ENCODE measurements at places on chromosomes 5 and 9.

DNA sequence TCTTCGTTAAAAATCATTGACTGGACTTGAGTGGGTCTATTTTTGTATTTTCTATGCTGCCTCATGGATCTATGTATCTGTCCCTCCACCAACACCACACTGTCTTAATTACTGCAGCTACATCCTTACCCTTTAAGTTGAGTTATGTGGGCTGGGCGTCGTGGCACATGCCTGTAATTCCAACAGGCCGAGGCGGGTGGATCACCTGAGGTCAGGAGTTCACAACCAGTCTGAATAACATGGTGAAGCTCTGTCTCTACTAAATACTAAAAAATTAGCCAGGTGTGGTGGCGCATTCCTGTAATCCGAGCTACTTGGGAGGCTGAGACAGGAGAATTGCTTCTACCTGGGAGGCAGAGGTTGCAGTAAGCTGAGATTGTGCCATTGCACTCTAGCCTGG is 48.2 kb downstream of the XRCC4 start:
- no peak for DNase-seq

DNA sequence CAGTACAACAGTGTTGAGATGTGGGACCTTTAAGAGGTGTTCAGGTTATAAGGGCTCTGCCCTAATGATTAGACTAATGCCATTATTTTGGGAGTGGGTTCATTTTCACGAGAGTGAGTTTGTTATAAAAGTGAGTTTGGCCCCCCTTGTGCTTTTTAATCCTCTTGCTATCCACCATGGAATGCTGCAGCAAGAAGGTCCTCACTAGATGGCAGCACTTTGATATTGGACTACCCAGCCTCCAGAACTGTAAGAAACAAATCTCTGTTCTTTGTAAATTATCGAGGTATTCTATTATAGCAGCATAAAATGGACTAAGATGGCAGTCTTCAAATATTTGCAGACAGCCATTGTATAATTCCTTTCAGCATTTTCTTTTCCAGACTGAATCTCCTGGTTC is 212.4 kb downstream of the LRRC70 start:
- no peak for DNase-seq

DNA sequence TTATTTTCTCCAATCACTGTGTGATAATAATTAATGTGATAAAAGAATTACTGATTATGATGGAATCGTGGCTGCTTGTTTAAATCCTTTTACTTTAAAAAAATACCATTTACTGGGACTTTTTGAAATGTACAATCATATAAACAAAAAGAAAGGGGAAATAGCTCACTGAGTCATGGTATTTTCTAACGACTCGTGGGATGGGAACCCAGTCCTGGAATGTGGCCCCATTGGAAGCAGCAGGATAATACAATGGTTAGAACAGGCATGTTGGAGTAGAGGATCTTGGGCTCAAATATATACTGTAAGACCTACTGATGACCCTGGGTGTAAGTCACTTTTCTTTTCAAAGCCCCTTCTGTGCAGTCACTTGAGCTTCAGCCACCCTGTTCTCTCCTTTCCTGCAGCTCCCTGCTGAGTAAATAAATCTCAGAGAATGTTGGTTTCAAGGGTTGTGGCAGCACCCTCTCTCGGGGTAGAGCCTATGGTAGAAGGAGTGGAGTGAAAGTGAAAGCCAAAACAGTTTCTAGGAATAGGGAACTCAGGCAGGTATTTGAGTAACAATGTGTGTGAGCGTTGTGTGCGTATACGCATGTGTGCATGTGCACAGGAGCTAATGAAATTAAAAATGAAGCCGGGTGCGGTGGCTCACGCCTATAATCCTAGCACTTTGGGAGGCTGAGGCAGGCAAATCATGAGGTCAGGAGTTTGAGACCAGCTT is 40.8 kb upstream of the LARP1 start:
- peak; percentile 28 for DNase-seq

DNA sequence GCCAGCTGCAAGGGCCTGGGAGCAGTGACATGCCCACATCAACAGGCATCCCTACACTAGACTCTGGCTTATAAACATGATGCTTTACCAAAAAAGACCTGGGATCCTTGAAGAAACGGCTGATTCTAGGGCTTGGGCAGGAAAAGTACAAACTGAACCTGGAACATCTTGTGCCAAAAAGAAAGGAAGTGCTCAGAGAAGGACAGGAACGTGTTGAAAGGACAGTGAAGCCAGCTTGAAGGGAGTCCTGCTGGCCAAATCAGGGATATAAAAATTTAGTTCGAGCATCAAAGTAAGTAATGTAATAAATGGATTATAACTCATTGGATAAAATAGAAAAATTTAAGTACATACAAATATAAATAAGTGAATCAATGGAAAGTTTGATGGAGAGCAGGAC is 58.1 kb downstream of the ALDH7A1 start:
- no peak for DNase-seq

GRCh38 chr9:127210851-127211730 is 53.5 kb upstream of the GARNL3 start:
- no peak for DNase-seq

DNA sequence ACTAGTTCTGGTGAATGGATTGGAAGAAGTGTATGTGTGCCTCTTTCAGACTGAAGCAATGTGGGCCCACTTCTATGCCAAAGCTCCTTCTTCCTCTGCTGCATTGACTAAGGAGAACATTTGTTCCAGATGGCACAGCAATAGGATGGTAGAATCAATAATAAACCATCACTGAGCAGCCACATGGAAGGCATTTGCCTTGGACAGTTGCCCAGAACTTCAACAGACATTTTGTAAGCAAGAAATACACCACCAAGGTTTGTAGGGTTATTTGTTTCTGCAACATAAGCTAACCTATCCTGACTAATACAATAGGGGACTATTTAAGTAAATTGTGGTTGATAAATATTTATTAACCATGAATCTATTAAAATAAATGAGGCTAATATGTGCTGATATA is 37.7 kb upstream of the CSNK1G3 start:
- no peak for DNase-seq

DNA sequence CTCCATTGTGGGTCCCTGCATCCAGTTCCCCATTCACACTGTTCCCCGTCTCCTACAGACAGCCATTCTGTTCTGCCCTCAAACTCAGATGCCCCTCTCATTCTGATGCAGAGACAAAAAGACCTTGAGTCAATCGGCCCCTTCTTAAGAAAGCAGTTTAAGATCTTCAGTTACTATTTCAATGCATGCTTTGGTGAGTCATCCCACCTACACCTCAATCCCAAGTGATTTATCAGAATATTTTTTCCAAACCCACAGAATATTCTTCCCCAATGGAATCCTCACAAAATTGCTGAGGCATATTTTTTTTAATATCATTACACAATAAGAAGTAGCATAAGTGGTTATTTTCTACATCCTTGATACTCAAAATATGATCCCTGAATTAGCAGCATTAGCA is 92.4 kb upstream of the SLC1A1 start:
- no peak for DNase-seq

- DNase-seq: no peak
These were observed 328.6 kb downstream of the ENC1 start for GRCh38 chr5:74311961-74312360.

GRCh38 chr9:25913806-25914205 is 235.6 kb upstream of the TUSC1 start:
- DNase-seq: no peak

DNA sequence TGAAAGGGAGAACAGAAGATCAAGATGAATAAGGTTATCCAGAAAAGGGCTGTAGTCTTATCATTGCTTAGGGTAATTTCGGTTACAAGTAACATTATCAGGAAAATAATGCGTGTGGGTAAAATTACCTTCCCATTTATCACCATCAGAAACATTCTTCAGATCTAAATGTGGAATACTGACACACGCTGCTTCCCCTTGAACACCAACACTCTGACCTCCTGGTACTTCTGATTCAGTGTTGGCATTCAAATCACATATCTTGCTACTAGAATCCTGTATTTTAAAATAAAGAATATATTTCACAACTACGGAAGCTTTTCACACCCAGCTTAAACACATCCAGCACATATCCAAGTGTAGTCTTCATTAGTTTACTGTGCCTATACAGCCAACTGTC is 70.2 kb downstream of the PKD2L2 start:
- DNase-seq: no peak

GRCh38 chr9:69115621-69116020 is 58.5 kb upstream of the TJP2 start:
- DNase-seq: no peak

DNA sequence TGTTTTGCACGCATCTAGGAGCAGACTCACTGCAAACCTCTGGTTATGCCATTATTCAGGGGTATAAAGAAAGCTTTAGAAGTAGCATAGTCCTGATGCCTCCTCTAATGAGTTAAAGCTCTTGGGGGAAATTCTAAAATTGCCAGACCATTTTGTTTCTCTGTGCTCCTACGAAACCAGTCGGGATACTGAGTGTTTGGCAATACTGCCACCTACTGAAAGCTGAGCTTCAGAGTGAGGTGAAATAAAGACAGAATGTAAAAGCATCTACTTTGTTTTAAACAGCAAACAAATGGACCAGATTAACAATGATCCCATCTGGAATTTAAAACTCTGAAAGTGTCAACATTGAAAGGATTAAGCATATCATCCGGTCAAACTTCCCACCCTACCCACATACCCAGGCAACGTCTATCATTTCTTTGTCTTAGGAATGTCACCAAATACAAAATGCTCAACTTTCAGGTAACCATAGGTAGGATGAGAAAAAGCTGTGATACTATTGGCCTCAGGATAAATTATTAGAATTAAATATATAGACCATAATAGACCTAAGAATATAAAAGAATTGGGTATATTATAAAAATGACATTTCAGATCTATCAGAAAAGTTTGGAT is 77.8 kb upstream of the SHISAL2B start:
- no peak for DNase-seq

DNA sequence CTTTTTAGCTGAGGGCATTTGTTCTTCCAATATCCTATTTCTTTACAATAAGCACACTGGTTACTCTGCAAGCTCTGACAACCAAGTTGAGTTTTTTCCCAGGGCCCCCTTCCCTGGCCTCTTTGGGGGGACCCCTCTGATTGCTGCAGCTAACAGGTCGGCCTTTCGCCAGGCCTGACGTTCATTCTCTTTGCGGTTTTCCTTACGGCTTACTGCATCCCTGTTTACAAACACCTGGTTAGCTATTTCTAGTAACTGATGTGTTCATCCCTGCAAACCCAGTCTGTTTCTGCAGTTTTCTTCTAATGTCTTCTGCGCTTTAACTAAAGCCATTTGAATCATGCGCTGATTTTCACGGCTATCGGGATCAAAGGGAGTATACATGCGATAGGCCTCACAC is 37.5 kb upstream of the PPP1R26 start:
- DNase-seq: no peak

DNA sequence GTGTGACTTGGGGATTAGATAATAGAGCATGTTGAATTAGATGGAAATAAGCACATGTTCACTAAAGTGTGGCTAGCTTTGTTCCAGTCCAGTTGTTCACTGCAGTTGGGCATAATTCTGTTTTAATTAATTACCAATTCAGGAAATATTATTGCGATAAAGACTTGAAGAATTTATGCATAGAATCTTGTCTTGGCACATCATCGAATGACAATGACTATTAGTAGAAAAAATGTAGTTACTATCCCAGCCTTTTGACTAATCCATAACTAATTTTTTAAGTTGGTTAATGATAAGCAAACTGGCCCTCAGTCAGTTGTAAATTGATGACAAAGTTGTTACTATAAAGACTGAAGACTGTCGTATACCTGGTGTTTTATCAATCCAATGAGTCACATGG is 10.5 kb downstream of the LNPEP start:
- no peak for DNase-seq

DNA sequence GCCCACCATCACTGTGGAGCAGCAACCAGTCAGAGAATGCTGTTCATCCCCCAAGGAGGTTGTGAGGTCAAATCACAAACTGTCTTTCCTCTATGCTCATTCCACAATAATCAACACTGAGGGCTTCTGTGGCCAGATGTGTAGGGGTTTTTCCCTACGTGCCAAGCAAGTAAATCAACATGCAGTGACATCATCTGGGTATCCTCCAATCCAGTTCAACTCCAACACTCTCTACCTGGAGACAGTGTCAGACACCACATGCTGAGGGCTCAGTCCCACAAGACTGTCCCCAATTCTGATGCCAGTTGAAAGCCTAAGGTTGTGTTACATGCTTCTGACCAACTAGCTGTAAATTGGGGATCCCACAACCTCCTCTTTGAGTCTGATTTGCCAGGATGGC is 57.3 kb upstream of the DMRT1 start:
- no peak for DNase-seq

DNA sequence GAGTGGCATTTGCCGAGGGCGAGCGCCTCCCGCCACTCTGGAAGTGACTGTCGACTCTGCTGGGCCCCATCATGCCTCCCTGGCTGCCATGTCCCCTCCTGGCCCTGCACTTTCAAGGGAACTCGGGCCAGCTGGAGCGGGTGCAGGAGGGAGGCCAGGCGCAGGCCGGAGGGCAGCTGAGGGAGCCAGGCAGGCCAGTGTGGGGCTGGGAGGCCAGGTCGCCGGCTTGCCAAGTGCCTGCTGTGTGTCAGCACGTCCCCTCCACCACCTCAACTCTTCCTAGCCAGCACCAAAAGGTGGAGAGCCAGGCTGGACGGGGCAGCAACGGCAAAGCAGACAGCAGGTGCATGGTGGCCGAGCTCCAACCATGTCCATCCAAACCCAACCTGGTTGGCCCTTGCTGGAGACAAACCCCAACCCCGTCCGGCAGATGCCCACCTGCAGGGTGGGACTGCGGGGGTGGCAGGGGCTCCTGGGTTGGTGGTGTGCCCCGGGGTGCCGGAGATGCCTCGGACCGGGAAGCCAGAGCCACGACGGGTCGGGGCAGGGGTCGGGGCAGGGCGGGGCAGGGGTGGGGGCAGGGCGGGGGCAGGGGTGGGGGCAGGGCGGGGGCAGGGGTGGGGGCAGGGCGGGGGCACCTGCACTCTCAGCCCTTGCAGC is 36.5 kb upstream of the EGFL7 start:
- peak; percentile 20 for DNase-seq

DNA sequence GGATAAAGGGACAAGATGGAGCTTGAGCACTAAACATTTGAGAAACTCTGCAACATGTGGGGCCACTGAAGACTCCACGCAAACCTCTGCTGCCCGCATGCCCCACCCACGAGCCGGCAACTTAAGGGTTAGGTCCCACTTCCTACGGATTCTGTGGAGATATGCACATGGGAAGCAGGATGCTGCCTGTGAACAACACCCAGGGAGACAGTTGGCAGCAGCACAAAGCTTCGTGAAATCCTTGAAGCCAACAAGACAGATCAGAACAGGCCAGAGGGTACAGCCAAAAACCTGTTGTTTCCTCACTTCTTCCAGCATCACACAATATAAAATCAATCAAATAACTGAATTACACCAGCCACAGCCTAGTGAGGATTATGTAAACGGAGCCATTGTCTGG is 270.4 kb downstream of the ENC1 start:
- DNase-seq: no peak

DNA sequence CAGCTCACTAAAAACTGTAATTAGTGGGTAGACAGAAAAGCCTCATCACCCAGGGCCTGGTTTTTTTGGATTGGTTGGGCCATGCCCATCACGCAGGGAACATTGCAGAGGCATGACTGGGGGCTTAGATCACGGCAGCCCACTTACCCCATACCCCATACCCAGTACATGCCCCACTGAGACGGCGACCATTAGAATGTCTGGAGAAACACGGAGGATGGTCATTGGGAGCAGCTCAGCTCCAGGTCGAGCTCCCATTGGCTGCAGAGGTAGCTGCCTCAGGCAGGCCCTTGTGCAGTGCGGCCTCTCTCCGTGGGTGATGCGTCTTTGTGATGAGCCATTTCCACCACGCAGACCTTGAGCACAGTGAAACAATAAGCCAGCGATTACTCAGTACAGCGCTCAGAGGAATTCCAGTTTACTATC is 204.0 kb downstream of the GADD45G start:
- DNase-seq: no peak

All from left colon (tissue), 2 donors.